ENCODE measurements at places on chromosomes 2 and 18. TPM values are rescaled to one million over a fixed set of nuclear protein-coding genes. Genes with fewer than 3 reads are reported as not detected.

- no peaks in the 10 kb centered on the region for H3K36me3 ChIP-seq
- H3K27me3 ChIP-seq, result no peaks in the 10 kb centered on the region
- no peak overlapping the region for H3K27ac ChIP-seq
- DNase-seq, result no peak
Measured at GRCh38 chr2:211864328-211864727, 674.3 kb downstream of the ERBB4 start.

GRCh38 chr18:49768051-49768391, 45.3 kb downstream of the ACAA2 start:
- no peak for DNase-seq
- no peak overlapping the region for H3K4me3 ChIP-seq
- H3K27ac ChIP-seq, result no peak overlapping the region
- no peaks in the 10 kb centered on the region for H3K36me3 ChIP-seq

DNA sequence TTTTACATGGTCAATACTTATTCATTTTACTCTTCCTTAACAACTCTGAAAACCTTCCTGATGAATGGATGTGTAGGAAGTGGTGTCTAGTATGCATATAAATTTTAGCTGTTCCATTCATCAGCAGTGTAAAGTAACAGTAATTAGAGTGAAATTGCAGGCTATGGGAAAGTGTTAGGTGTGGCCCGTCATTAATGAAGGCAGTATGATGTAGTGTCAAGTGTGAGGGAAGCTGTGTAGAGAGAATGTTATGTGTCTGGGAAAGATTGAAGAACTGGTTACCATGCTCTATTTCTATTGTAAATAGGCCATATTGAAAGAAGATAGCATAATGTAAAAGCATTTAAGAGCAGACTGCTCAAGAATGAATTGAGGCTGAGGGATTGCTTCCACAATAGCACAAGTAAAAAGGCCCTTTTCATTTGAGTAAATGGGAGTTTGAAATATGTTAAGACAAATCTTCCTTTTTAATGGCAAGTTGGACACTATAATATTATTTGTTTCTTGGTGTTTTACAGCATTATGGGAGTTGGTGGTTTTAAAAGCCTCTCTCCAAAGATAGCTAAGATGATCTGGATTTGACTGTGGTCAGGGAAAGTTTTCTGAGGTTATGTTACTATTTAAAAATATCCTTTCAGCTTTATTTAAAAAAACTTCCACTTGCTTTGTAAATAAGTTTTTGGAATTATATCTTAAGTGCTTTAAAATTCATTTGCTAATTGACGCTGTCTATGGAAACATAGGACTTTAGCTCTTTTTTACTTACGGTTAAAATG, 401.0 kb upstream of the ZEB2 start:
- H3K36me3 ChIP-seq, result peaks cover 2% of the 10 kb centered on the region
- H3K27ac ChIP-seq, result no peak overlapping the region
- no peaks in the 10 kb centered on the region for H3K27me3 ChIP-seq
- no peak for DNase-seq
- H3K4me3 ChIP-seq, result no peak overlapping the region

GRCh38 chr2:133053541-133053940, 383.5 kb upstream of the LYPD1 start:
- H3K27me3 ChIP-seq, result no peaks in the 10 kb centered on the region
- H3K4me1 ChIP-seq, result no peaks in the 10 kb centered on the region
- H3K36me3 ChIP-seq, result no peaks in the 10 kb centered on the region
- no peak for DNase-seq
- no peak overlapping the region for H3K27ac ChIP-seq

- H3K4me3 ChIP-seq, result no peak overlapping the region
- no peaks in the 10 kb centered on the region for H3K27me3 ChIP-seq
- peaks cover 6% of the 10 kb centered on the region for H3K4me1 ChIP-seq
- no peaks in the 10 kb centered on the region for H3K36me3 ChIP-seq
- no peak for DNase-seq
Measured at GRCh38 chr18:58796220-58796619, 68.5 kb upstream of the ZNF532 start.

GRCh38 chr2:116510117-116510671, 1304.3 kb upstream of the DDX18 start:
- no peak for DNase-seq
- H3K36me3 ChIP-seq, result no peaks in the 10 kb centered on the region
- no peak overlapping the region for H3K27ac ChIP-seq
- H3K4me1 ChIP-seq, result no peaks in the 10 kb centered on the region
- no peaks in the 10 kb centered on the region for H3K27me3 ChIP-seq

GRCh38 chr2:28915939-28916338, 21.5 kb downstream of the WDR43 start:
- no peaks in the 10 kb centered on the region for H3K27me3 ChIP-seq
- peaks cover 39% of the 10 kb centered on the region for H3K36me3 ChIP-seq
- no peak overlapping the region for H3K27ac ChIP-seq
- no peak for DNase-seq
- no peak overlapping the region for H3K4me3 ChIP-seq

The PDE11A gene
- 0.05 TPM for total RNA-seq

GRCh38 chr2:237673130-237674001, 46.0 kb downstream of the LRRFIP1 start:
- DNase-seq, result no peak
- peak overlapping the region; percentile 97 for H3K27ac ChIP-seq
- H3K27me3 ChIP-seq, result no peaks in the 10 kb centered on the region
- peaks cover 60% of the 10 kb centered on the region for H3K4me1 ChIP-seq
- no peak overlapping the region for H3K4me3 ChIP-seq

The INSIG2 gene
- total RNA-seq, result 18.3 TPM

- no peak overlapping the region for H3K4me3 ChIP-seq
- no peak overlapping the region for H3K27ac ChIP-seq
- H3K4me1 ChIP-seq, result no peaks in the 10 kb centered on the region
- DNase-seq, result no peak
- H3K36me3 ChIP-seq, result no peaks in the 10 kb centered on the region
Measured at GRCh38 chr2:94984964-94985575, 40.4 kb upstream of the MAL start.

DNA sequence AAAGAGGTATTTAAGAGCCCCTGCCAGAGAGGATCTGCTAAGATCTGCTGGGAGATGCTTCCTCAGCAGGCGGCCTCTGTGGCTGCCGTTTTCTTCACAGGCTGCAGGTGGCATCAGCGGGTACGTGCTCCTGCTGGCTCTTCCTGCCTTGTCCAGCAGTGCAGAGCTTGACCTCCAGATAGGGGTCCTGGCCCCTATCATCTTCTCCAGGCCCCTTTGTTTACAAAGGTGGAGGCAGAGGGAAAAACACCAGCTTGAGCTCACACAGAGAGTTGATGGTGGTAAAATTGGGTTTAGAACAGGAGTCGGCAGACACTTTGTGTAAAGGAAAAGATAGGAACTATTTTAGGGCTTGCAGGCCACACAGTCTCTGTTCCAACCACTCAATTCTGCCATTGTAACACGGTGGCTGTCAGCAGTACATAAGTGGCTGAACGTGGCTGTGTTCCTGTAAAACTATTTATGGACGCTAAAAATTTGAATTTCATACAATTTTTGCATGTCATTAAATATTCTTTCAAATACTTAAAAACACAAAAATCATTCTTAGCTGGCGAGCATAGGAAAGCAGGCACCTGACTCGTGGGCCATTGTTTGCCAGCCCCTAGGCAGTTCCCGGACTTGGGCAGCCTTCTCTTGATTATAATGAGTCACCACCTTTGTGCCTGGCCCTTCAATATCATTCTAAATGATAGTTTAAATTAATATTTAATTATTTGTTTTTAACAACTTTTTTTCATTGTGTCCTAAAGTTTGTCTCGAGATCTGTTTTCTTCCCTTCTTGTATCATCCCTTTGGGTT, 98.2 kb upstream of the B3GNT7 start:
- peak overlapping the region; percentile 68 for H3K27ac ChIP-seq
- DNase-seq, result peak; percentile 83
- H3K4me1 ChIP-seq, result peaks cover 27% of the 10 kb centered on the region
